Activated T-helper 17 cell treated with anti-CD3 and anti-CD28 coated beads, Interleukin-2, amount 50 U/mL, for 72 hours (primary cell): ENCODE measurements at places on chromosomes 16 and 17. TPM values are rescaled to one million over a fixed set of nuclear protein-coding genes. Genes with fewer than 3 reads are reported as not detected.

The CTF1 gene
- 0.26 TPM for total RNA-seq

- no peak for ATAC-seq
Measured at GRCh38 chr16:29684679-29685078, 5.7 kb downstream of the QPRT start.

DNA sequence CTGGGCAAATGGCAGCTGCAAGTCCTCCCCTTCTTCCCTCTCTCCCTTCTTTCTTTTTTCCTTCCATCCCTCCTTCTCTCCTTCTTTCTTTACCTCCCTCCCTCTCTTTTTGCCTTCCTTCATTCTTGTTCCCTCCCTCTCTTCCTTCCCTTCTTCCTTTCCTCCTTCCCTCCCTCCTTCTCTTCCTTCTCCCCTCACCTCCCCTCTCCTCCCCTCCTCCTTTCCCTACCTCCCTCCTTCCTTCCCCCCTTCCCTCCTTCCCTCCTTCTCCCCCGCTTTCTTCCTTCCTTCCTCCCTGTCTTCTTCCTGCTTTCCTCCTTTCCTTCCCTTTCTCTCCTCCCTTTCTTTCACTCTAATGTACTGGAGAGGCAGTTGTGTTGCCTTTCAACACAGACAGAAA, 110.8 kb upstream of the SALL1 start:
- no peak for ATAC-seq

- no peak for ATAC-seq
Measured at GRCh38 chr17:19270347-19270703, 33.2 kb downstream of the EPN2 start.

GRCh38 chr17:48843187-48843900, 12.5 kb downstream of the CALCOCO2 start:
- no peak for ATAC-seq
